Hematopoietic multipotent progenitor cell treated with erythropoietin and hydrocortisone succinate and interleukin-3 and kit ligand, for 6 days (in vitro differentiated cells): ENCODE measurements at places on chromosomes 4 and X.

DNA sequence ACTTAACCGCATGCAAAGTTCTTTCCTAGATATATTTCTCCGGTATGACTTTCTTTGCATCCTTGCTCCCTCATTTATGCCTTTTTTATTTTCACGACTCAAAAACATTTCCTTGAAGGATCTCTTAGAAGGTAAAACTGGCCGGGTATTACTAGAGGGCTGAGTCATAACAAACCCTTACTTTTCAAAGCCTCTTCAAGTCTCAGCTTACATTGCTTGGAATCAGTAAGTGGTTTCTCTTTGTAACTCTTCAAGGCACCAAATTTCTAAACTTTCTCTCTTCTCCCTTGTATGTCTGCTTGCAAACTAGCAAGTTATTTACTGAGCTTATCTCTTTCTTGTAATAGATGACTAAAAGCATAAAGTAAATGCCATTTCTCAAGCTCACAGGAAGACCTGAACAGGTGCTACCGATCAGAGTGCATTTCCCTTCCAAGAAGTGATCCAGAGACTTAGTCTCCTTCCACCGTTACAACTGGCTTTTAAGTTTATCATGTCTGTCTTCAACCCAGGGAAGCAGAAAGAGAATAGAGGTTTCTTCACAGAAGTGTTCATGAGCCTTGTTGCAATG lies 75.5 kb downstream of the ANXA10 start:
- no peak for DNase-seq

DNA sequence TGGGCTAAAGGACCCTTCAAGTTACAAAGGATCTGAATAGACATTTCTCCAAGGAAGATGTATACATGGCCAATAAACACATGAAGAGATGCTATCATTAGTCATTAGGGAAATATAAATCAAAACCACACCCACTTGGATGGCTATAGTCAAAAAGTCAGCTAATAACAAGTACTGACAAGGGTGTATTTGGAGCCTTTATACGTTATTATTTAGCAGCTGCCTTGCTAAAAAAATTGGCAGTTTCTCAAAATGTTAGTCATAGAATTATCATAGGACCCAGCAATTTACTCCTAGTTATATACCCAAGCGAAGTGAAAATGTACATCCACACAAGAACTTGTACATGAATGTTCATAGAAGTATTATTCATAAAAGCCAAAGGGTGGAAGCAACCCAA lies 112.7 kb upstream of the DUSP21 start:
- DNase-seq, result no peak

DNA sequence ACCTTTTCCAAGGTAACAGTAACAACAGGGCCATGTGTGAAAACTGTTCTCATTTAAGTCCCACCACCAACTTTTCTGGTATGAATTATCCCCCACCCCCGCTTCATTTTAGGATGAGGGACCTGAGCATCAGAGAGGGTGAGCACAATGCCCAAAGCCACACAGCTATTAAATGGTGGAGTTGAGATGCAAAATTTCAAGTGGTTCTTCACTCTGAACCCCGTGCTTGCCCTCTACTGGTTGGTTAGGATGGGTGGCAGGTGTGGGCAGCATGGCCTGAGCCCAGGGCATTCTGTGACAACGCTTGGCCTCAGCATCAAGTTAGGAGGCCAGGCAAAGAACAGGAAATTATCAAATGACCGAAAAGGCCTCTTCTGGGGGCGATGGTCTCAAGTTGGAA lies 33.5 kb downstream of the MED28 start:
- peak; percentile 27 for DNase-seq

GRCh38 chr4:118760092-118760491 lies 74.9 kb downstream of the METTL14 start:
- DNase-seq, result no peak

DNA sequence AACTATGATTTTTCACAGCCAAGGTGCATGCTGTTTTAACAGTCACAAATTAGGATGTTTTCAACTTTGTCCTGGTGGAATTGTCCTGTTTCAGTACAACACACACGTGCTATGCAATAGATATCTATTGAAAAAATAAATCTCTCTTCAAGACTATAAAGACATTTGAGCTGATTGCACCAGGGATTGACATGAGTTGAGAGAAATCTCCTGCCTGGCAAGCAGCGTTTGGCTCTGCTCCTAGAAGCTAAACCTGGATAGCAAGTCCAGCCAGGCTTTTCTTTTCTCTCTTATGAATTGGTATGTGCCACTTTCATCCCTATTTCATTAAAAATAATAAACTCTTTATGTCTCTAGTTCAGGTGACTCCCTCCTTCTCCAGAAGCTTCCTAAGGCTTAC lies 16.6 kb upstream of the NPNT start:
- no peak for DNase-seq

DNA sequence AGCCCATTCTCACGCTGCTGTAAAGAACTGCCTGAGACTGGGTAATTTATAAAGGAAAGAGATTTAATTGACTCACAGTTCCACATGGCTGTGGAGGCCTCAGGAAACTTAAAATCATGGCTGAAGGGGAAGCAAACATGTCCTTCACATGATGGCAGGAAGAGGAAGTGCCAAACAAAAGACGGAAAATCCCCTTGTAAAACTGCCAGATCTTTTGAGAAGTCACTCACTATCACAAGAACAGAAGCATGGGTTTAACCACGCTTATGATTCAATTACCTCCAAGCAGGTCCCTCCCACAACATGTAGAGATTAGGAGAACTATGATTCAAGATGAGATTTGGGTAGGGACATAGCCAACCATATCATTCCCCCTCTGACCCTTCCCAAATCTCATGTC lies 335.5 kb downstream of the IL15 start:
- no peak for DNase-seq

GRCh38 chr4:177532358-177532757 lies 90.1 kb upstream of the AGA start:
- DNase-seq, result no peak

DNA sequence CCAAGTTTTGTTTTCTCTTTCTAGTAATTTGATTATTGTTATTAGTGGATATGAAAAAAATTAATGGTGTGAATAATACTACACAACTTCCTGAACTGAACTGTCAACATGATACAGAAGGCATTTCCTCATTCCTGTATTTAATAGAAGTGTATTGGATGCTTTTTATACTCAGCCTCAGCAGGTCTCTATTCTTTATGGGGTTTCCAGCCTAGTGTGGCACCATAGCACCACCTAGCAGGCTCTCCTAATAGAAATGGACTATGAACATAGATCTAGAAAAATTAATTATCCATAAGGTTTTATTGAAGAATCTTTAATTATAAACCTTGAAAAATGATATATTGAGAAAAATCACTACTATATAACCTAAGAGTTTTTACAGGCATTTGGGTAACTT lies 52.4 kb downstream of the GLRB start:
- DNase-seq, result peak; percentile 35

- no peak for DNase-seq
These were observed 50.9 kb downstream of the REPS2 start for GRCh38 chrX:16997313-16997712.

DNA sequence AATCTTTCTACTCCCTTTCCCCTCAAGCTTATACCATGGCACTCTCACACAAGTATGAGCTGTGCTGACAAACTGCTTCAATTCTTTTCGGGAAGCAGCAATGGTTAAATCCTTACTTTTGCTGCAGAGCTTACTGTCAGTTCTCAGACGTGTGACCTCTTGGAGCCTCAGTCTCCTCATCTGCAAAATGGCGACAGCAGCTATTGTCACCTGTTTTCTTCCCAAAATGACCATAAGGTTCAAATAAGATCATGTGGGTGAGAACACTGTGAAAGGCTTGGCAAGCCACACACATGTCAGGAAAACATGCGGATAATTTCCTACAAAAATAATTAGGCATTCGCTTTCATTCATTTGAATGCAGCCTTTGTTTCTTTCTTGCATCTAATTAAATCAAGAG lies 36.8 kb upstream of the IRF2 start:
- DNase-seq, result no peak

GRCh38 chrX:103565752-103566151 lies 19.6 kb upstream of the TCEAL4 start:
- DNase-seq, result no peak

GRCh38 chr4:29131304-29131703 lies 1588.9 kb upstream of the PCDH7 start:
- no peak for DNase-seq

GRCh38 chr4:89506866-89507491 lies 199.4 kb upstream of the GPRIN3 start:
- DNase-seq, result no peak

- no peak for DNase-seq
These were observed 2.8 kb upstream of the IL21 start for GRCh38 chr4:122623637-122624166.

- DNase-seq, result no peak
These were observed 3.1 kb downstream of the TNMD start for GRCh38 chrX:100587861-100588260.

- DNase-seq, result no peak
These were observed 25.4 kb downstream of the SMIM43 start for GRCh38 chr4:121739575-121739974.

DNA sequence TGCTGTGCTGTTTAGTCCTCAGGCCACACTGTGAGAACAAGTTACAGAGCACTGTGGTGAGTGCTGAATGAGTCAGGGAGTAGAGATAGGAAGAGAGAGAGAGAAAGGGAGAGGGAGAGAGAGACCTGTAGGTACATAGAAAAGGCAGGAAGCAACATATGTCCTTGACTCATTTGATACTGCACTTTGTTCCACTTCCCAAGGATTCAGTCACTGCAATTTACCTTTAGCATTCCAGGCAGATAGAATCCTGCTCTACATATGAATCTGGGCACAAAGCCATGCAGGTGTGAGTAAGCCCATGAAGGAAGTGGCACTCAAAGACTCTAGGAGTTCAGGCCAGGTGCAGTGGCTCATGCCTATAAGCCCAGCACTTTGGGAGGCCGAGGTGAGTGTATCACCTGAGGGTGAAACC lies 1.0 kb upstream of the DAPP1 start:
- DNase-seq, result no peak

- no peak for DNase-seq
These were observed 189.8 kb upstream of the GALNT7 start for GRCh38 chr4:172978848-172979247.

DNA sequence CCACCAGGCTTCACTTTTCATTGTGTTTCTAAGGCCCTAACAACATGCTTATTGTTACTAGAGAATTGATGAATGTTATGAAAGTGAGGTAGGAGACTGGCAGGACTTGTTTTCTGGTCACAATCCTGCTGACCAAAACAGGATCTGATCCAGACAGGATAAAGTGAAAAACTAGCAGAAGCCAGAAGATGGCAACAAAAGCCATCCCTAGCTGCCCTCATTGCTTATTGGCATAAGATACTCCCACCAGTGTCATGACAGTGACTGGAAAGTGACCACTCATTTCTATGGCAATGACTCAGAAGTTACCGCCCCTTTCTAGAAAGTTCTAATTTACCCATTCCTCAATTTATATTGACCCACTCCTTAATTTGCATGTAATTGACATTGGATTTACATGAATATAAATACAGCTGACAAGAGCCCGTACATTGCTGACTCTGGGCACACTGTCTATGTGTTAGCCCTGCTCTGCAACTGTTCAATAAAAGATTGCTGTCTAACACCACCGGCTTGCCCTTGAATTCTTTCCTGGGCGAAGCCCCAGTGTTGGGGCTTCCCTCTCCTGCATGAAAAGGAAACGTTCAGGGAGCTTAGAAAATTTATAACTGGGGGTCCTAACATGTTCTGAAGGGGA lies 30.0 kb upstream of the FGG start:
- DNase-seq, result no peak

GRCh38 chrX:30304866-30305265 lies 4.3 kb downstream of the NR0B1 start:
- DNase-seq, result no peak
